Activated CD8-positive, alpha-beta T cell treated with anti-CD3 and anti-CD28 coated beads, Interleukin-2, amount 10 ng/mL, durations not matched to agents 7 days and 5 days (primary cell): ENCODE measurements at places on chromosomes 16 and 17.
A peak's percentile ranks its signal among the peaks of the same experiment; 100 is the strongest.

DNA sequence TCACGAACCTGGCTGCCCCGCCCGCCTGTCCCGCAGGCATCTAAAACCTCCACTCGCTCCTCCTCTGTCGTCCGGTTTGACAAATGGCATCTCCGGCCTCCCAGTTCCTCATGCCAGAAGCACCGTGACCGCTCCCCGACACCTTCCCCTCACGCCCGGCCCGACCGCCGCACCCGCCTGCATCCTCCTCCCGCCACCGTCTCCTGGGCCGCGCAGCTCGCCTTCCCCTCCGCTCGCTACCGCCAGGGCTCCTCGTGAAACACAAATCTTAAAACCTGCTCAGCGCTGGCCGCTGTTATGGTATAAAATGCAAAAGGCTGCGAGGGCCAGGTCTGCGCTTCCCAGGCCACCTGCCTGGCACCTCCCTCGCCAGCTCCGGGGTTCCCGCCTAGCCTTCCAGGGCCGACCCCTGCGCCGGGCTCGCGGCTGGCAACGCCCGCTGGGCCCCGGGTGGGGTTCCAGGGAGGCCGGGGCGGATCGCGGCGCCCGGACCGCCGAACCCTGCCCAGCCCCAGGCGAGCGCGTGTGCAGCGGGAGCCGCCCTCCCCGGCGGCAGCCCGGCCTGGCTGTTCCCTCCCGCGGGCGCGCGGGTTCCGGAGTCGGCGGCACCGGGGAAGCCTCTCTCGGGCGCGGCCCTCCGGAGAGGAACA is 488 bp downstream of the SPSB3 start:
- peaks cover 33% of the 10 kb centered on the region for H3K4me1 ChIP-seq
- DNase-seq, result peak; percentile 63
- peak overlapping the region; percentile 92 for H3K4me3 ChIP-seq
- peak overlapping the region; percentile 88 for H3K27ac ChIP-seq
- H3K36me3 ChIP-seq, result peaks cover 11% of the 10 kb centered on the region

- H3K27ac ChIP-seq, result no peak overlapping the region
- no peaks in the 10 kb centered on the region for H3K4me1 ChIP-seq
- no peaks in the 10 kb centered on the region for H3K36me3 ChIP-seq
- H3K4me3 ChIP-seq, result no peak overlapping the region
These were observed 55.5 kb downstream of the SYT17 start for GRCh38 chr16:19223235-19224170.

DNA sequence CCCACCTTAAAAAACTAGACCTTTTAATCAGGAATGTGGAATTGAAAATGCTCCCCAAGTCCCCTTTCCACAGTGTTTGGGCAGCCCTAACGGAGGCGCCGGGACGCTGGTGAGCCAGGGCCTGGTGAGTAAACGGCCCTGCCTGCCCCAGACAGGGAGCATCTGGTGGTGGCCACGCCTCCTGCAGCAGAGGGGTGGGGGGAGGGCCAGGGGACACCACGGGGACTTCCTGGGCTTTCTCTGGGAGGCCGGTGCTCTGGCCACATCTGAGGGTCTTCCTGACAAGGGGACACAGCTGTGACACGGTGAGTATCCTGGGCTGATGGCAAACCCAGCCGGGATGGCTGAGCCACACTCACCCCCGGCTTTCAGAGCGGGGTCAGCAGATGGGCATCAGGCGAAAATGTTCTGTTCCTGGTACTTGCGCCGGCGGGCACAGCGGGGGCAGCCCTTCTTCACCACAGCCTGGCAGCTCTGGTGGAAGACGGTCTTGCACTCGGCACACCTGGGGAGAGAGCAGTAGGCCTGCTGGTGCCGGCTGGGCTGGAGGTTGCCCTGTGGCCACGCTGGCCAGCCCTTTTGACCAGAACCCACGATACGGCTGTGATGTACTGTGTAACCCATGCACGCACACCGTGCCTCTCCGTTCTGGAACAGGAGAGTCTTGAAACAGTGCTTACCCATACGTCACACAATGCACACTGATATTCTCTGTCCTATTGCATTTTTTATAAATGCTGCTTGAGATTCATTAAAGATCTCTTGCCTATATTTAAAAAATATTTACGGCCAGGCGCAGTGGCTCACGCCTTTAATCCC is 5.0 kb upstream of the ARHGAP27 start:
- no peak overlapping the region for H3K4me3 ChIP-seq
- H3K36me3 ChIP-seq, result peaks cover 8% of the 10 kb centered on the region
- H3K4me1 ChIP-seq, result peaks cover 29% of the 10 kb centered on the region
- no peak for DNase-seq

GRCh38 chr16:2470603-2471015 is 488 bp upstream of the NTN3 start:
- peaks cover 11% of the 10 kb centered on the region for H3K4me1 ChIP-seq
- H3K27ac ChIP-seq, result no peak overlapping the region
- H3K27me3 ChIP-seq, result peaks cover 38% of the 10 kb centered on the region
- H3K4me3 ChIP-seq, result no peak overlapping the region
- no peak for DNase-seq
- H3K36me3 ChIP-seq, result no peaks in the 10 kb centered on the region

GRCh38 chr17:59287891-59288290 is 43.6 kb upstream of the YPEL2 start:
- peaks cover 2% of the 10 kb centered on the region for H3K27me3 ChIP-seq
- H3K4me1 ChIP-seq, result no peaks in the 10 kb centered on the region
- DNase-seq, result no peak
- no peaks in the 10 kb centered on the region for H3K36me3 ChIP-seq

DNA sequence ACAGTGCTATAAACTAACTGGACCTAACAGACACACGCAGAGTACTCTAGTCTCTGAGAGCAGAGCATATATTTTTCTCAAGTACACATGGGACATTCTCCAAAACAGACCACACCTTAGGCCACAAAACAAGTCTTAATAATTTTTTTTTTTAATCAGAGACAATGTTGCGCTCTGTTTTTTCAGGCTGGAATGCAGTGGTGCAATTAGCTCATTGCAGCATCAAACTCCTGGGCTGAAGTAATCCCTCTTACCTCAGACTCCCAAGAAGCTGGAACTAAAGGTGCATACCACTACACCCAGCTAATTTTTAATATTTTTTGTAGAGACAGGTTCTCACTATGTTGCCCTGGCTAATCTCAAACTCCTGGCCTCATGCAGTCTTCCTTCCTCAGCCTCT is 37.7 kb downstream of the ULK2 start:
- H3K36me3 ChIP-seq, result peaks cover 19% of the 10 kb centered on the region
- no peak overlapping the region for H3K27ac ChIP-seq
- no peak for DNase-seq
- H3K4me1 ChIP-seq, result peaks cover 4% of the 10 kb centered on the region

GRCh38 chr16:30488764-30489605 is 16.4 kb downstream of the ITGAL start:
- DNase-seq, result no peak
- peaks cover 57% of the 10 kb centered on the region for H3K4me1 ChIP-seq
- no peaks in the 10 kb centered on the region for H3K27me3 ChIP-seq

DNA sequence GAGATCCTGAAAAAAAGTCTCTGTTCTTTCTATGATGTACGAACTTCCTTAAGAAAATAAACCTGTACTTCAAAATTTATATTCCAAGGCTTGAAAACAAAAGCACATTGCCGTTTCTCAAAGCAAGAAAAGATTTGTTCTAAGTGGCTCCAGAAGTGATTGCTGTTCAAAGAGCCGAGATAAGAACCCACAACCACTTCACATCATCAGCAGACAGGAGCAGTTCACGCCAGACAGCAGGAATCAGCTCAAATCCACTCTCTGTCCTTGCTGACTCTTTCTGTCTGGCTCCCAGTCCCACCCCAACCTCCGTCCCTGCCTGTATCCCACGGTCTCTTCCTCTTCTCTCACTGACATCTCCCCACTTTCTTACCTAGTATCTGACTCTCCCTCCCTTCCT is 85.0 kb upstream of the MYOCD start:
- no peak overlapping the region for H3K27ac ChIP-seq
- H3K27me3 ChIP-seq, result no peaks in the 10 kb centered on the region
- H3K4me1 ChIP-seq, result no peaks in the 10 kb centered on the region
- no peak overlapping the region for H3K4me3 ChIP-seq

DNA sequence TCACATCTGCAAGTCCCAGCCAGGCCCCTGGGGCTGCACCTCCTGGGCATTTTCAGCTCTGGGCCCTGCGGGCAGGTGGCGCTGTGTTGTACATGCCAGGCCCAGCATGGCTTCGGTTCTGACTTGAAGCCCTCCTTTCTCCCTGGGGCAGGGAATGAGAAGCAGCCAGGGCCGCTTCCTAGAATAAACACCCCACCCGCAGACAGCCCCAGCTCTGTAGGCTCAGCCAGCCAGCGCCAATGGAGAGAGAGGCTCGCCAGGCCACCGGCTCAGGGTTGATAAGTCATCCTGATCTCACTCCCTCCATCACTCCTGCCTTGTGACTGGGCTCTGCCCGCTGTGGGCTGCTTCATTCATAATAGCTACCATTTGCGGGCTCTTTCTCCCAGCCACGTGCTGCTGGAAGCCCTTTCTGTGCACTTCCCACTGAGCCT is 6.0 kb upstream of the GLIS2 start:
- peaks cover 12% of the 10 kb centered on the region for H3K27me3 ChIP-seq
- peaks cover 48% of the 10 kb centered on the region for H3K4me1 ChIP-seq
- peaks cover 21% of the 10 kb centered on the region for H3K36me3 ChIP-seq
- no peak overlapping the region for H3K4me3 ChIP-seq

DNA sequence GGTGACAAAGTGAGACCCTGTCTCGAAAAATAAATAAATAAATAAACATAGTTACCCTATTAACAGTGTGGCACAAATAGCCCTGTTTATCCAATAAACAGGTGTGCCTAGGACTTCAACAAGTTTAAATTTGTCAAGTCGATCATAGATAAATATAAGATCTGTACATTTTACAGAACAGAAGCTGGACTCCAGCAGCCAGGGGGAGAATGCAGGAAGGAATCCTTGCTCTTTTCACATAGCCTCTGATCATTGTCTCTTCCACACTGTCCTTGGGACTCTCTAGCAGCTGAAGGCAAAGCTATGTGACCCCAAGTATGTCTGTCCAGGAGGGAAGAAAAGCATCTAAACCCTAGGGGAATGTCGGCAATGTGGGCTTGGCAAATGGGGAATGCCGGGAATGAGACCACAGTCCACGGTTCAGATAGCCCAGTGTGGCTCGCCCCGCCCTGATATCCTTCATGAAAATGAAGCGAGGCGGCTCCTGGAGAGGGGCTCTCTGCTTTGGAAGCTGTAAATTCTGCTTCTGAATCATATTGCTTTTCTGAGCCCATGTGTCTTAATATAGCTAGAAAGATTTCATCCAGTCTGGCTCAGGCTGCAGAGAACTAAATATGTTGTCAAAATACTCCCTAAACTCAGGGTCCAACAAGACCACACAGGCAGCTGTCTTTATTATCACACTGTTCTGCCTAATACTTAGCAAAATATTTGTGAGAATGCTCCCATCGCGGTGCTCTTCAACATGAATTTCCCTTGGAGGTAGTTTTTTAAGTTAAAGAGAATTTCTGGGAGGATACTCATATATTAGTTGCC is 24.9 kb upstream of the GRB2 start:
- no peak for DNase-seq
- H3K27me3 ChIP-seq, result peaks cover 28% of the 10 kb centered on the region
- H3K4me1 ChIP-seq, result peaks cover 18% of the 10 kb centered on the region

- H3K36me3 ChIP-seq, result peaks cover 73% of the 10 kb centered on the region
- no peak for DNase-seq
- H3K4me1 ChIP-seq, result peaks cover 68% of the 10 kb centered on the region
- peak overlapping the region; percentile 28 for H3K27ac ChIP-seq
These were observed 24.1 kb downstream of the XYLT1 start for GRCh38 chr16:17446661-17447060.

- no peaks in the 10 kb centered on the region for H3K27me3 ChIP-seq
- H3K36me3 ChIP-seq, result no peaks in the 10 kb centered on the region
- H3K4me3 ChIP-seq, result no peak overlapping the region
- no peaks in the 10 kb centered on the region for H3K4me1 ChIP-seq
- no peak for DNase-seq
These were observed 269.8 kb downstream of the C16orf95 start for GRCh38 chr16:87047221-87048037.

GRCh38 chr17:77772461-77772897 is 186.0 kb upstream of the TNRC6C start:
- no peak overlapping the region for H3K4me3 ChIP-seq
- DNase-seq, result peak; percentile 77
- no peaks in the 10 kb centered on the region for H3K36me3 ChIP-seq
- H3K27me3 ChIP-seq, result no peaks in the 10 kb centered on the region
- peak overlapping the region; percentile 7 for H3K27ac ChIP-seq
